ENCODE measurements at places on chromosomes 4 and X.

GRCh38 chr4:125551466-125551865 lies 236.7 kb downstream of the FAT4 start:
- DNase-seq, result no peak

DNA sequence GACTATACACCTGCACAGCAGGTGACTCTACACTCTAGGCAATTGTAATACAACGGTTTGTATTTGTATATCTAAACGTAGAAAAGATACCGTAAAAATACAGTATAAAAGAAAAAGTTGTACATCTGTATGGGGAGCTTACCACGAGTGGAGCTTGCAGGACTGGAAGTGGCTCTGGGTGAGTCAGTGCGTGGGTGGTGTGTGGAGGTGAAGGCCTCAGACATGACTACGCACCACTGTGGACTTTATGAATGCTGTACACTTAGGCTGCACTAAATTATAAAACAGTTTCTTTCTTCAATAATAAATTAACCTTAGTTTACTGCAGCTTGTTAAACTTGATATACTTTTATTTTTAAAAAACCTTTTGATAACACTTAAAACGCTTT lies 85.0 kb upstream of the FAT1 start:
- DNase-seq, result no peak

GRCh38 chr4:98891478-98892337 lies 37.2 kb downstream of the EIF4E start:
- DNase-seq, result no peak

DNA sequence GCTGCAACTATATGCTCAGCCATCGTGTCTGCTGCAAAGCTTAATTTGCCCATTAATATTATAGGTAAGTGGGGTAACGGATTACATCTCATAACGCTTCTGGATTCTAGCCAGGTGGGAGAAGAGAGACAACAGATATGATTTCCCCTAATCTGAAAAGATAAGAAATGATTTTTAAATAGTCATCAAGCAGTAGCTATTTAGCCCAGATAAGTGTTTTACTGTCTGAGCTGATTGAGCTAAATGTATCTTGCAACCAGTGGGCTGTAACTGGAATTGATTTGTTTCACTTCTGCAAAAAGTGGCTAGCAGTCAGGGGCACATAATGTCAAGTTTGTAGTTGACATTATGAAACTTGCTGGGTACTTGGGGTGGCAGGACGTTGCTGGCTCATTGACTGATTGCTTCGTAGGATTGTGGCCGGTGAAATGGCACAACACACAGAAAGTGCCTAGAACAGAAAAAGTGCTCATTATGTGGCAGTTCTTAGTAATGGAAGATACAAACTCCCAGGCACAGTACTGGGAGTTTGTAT lies 18.5 kb downstream of the LAP3 start:
- no peak for DNase-seq

DNA sequence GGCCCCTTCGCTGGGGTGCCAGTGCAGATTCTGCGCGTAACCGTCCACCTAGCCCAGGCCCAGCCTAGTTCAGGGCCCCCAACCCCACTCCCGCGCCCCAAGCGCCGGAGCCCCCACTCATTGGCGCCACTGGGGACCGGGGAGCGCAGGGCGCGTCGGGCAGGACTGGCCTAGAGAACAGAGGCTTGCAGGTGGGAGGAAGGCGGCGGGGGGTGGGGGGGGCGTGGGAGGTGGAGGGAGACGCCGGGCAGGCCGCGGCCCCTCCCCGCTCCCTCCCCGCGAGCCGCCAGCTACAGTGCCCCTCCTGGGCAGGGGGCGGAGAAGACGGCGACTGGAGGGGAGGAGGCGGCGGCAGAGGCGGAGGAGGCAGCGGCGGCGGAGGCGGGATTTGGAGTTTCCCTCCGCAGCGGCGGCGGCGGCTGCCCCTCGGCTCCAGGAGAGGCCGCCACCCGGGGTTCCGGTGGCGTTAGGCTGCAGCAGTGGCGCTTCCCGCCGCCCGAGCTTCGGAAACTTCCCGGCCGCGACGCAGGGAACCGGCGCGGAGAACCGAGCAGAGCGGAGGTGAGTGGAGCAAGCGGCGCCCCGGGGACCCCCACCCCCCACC lies 4.8 kb upstream of the DUSP9 start:
- peak; percentile 73 for DNase-seq

GRCh38 chrX:53950130-53950733 lies 94.0 kb downstream of the PHF8 start:
- no peak for DNase-seq

- no peak for DNase-seq
Observed at GRCh38 chrX:18255059-18255458, 34.4 kb upstream of the BEND2 start.

- no peak for DNase-seq
Observed at GRCh38 chrX:71912156-71912555, 1.5 kb downstream of the NHSL2 start.

GRCh38 chr4:42310358-42310757 lies 86.9 kb upstream of the SHISA3 start:
- DNase-seq, result no peak

- DNase-seq, result no peak
Observed at GRCh38 chr4:37934096-37934495, 26.1 kb upstream of the PTTG2 start.

DNA sequence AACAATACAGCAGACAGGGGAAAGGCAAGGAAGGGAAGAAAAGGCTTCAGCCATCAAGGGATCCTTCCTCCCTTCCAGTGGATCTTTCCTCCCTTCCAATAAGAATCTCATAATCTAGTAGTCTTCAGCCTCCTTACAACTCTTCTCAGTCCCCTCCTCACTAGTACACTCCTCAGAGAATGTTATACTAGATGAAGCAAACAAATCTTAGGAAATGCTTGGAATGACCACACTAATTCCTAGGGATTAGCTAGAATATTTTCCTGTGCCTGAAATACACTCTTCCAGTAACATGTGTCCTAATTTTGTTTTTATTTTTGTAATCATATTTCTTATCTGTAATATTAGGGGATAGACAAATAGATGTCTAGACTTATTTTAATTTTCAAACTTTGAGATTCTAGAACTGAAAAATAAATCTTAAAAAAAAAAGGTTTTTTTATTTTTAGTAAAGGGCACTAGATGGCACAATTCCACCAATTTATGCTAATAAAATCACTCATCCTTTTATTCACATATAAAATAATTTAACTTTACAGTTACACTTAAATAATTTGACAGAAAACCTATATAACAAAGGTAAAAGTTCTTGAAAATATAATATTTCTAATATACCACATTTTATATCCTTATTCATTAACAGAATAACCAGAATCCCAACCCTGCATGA lies 7.0 kb upstream of the STPG2 start:
- DNase-seq, result no peak

DNA sequence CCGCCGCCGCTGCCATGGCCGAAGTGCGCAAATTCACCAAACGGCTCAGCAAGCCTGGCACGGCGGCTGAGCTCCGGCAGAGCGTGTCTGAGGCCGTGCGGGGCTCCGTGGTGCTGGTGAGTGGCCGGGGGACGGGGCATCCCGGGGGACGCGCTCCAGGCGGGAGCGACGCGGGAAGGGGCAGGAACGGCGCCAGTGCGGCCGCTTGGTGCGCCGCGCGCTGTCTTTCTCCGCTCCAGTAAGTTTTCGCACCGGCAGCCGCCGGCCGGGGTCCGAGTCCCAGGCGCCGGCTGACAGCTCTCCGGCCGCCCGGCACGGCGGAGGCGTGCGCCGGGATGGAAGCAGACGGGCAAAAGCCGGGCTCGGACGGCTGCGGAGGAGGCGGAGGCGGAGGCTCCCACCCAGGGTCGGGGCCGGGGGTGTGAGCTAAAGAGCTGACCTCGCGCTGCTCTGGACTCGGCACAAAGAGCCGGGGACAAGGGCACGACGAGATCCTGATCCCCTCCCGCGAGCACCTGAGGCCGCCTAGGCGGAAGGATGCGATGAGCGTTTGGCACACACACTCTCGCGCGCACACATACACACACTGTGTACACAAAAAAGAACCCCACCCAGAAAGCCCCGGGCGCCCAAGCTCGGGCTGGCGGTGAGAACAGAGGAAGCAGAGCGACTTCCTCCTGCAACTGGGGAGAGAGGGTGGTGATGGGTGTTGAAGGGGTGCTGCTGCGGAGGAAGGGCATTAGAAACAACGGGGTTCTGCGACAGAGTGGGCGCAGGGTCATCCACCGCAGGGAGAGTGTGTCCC lies 545 bp downstream of the DOCK11 start:
- DNase-seq, result peak; percentile 90

GRCh38 chr4:17112292-17112659 lies 213.8 kb upstream of the LDB2 start:
- no peak for DNase-seq

DNA sequence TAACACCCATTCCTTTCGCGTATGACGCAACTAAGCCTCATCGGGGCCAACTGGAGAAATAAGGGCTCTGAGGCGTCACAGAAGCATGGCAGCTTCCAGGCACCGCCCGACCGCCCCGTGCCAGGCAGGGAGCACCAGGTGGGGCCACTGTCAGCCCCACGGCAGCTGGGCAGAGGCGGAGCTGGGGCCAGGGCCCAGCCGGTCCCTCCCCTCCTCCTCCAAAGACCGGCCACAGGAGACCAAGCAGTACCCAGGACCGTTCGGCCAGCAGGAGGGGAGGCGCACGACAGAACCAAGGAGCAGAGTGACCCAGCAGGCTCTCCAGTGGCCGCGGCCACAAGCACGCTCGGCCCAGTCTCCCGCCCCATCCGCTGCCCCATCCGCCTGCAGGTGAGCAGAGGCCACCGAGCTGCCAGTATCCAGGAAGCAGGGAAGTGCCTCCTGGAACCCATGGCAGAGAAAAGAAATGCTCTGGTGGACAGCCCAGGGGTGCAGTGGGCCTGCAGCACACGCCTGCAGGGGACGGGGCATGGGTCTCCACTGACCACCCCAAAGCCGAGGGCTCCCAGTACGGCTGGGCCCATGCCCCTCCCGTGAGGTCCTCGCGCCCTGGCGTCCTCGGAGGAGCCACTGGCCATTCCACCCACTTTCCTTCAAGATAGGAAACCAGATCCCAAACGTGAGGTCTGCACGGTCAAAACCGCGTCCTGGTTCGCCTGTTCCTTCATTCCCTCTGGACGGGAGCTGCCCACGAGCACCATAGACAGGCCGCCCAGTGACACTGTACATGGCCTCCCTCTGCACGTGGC lies 9.6 kb downstream of the CTBP1 start:
- DNase-seq, result no peak

DNA sequence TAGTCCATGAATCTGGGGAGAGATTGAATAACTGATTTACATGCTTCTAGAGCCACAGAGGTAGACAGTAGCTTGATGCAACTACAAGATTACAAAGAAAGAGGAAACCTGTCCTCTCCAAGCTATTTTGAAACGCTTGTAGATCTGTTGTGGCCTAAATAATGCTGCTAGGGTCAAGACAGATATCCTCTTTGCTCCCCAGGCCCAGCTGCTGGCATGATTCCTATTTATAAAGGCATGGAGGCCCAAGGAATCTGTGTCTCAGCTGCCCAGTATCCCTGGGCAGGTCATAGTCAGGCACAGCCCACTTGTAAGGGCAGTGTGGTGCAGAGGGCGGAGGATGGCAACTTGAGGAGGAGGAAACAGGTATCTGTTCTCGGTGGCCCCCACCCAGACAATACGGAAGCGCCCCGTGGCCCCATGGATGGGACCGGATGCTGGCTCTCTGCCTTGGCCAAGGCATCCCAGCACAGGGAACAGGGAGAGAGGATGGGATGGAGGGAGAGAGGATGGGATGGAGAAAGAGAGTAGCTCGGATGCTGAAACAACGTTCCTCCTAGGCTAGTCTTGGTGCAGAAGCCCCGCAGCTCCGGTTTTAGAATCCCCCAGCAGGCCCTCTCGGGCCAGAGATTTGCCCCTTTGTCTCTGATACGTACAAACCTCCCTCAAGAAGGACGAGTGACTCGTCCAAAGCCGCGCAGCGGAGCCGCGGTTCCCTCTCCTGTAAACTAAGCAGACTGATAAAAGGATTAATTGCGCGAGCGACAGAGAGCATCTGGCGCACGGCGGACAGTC lies 767 bp upstream of the SMIM20 start:
- no peak for DNase-seq

GRCh38 chr4:113684534-113685091 lies 76.9 kb downstream of the CAMK2D start:
- no peak for DNase-seq

DNA sequence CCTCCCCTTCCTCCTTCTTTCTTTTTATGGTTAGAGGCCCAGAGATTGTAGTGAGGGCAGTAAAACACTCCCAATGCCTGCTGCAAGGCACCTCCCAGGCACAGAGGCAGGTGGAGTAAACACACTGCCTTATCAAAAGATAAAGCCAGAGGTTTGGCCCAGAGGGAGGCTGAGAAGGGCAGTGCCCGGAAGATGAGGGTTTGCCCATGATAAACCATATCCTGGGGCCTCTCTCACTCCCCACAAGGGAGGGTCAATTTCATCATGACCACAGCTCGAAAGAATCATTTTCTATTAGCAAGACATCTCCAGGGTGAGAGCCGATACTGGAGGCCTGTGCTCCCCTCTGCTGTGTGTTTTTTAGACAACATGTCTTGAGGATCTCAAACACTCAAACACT lies 98.5 kb upstream of the FAM9C start:
- no peak for DNase-seq

- DNase-seq, result no peak
Observed at GRCh38 chr4:184514121-184514988, 40.0 kb upstream of the IRF2 start.

DNA sequence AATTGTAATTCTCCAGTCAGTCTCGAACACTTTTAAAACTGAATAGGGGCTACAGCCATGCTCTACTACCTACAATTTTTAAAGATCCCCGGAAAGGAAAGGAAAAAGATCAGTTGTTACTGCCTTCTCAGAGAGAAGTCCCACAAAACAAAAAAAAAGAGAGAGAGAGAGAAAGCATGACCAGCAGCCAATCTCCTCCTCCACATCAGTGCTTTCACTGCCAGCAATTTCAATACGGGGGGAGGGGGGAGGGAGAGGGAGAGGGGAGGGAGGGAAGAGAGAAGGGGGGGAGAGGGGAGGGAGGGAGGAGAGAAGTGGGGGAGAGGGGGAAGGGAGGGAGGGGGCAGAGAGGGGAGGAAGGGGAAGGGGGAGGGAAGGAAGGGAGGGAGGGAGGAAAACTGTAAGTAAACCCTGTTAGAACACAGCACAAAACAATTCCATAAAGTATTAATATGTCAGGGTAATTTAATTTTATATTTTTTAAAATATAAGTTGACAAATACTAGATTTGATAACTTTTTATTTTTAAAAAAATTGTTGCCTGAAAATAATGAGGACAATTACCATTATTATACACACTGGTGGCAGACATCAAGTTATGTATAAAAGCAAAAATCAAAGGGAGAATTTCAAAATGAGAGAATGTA lies 108.0 kb downstream of the LRBA start:
- no peak for DNase-seq

GRCh38 chr4:33302321-33302720 lies 2582.2 kb downstream of the PCDH7 start:
- DNase-seq, result no peak

DNA sequence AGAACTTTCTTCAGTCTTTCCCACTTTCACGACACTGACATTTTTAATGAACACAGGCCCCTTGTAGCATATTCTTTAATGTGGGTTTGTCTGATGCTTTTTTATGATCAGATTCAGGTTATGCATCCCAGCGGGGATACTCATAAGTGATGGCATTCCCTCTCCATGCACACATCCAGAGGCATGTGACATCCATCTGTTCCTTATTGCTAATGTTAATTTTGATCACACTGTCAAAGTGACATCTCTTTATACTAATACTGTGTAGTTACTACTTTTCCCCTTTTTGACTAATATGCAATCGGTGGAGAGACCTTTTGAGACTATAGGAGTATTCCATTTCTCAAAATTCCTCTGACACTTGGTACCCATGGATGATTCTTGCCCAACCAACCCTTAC lies 43.8 kb upstream of the HS3ST1 start:
- DNase-seq, result no peak

GRCh38 chr4:17310269-17310652 lies 201.6 kb downstream of the QDPR start:
- no peak for DNase-seq

All from chondrocyte (in vitro differentiated cells).